ENCODE measurements at places on chromosomes 5 and 9.

- DNase-seq = no peak
These were observed 12.4 kb downstream of the NR6A1 start for GRCh38 chr9:124758691-124759090.

GRCh38 chr9:37622462-37622861 lies 28.3 kb upstream of the FRMPD1 start:
- no peak for DNase-seq

DNA sequence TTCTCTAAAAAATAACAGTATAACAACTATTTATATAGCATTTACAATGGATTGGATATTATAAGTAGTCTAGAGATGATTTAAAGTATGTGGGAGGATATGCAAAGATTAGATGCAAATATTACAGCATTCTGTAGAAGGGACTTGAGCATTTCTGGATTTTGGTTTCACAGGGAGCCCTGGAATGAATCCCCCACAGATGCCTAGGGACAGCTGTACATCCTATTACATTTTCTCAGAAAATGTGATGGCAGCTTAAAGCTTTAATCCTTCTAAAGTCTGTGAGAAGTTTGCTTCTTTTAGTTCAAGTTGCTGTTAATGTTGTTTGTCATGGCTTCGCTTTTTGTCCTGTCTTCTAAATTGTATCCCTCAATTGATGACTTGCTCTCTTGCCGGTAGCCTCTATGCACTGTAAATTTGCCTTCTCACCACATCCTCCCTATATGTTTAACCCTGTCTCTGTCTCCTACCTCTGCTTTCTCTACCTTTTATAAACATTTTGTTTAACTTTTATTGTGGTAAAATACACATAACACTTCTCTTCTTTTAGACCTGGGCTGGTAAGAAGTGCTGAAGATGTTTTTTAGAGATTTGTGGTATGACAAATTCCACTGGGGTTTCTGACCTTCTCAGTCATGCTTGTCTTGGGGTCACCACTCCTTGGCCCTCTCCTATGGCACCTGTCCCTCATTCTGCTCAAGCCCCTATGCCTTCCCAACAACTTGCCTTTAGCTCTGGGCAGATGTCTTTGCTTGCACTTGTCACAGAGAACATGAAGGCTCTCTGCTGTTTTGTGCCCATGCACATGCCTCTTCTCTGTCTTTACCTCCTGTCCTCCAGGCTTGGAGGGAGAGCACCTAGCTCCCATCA lies 37.9 kb downstream of the LNPEP start:
- no peak for DNase-seq

DNA sequence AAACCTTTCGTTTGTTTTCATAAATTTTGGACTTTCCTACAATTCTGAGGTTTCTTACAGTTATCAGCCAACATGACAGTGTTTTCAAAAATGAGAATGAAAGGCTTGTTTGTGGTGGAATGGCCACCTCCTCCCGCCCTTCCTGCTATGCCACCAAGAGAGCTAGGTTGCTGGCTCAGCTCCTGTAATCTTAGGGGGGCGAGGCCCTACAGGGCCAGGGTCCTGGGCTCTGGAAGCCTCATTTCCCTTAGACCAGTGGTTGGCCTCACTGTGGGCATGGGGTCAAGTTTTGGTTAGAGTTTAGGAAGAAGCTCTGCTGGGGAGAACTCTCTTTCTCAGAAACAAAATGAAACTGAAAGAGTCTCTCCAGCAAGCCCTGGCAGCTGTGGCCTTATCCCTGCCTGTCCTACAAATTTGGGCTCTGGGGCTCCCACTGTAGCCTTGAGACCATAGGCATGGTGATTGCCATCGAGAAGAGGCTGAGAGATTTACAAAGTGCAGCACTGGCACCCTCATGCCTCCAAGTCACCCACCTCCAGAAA lies 66.2 kb downstream of the IRX1 start:
- DNase-seq = no peak

DNA sequence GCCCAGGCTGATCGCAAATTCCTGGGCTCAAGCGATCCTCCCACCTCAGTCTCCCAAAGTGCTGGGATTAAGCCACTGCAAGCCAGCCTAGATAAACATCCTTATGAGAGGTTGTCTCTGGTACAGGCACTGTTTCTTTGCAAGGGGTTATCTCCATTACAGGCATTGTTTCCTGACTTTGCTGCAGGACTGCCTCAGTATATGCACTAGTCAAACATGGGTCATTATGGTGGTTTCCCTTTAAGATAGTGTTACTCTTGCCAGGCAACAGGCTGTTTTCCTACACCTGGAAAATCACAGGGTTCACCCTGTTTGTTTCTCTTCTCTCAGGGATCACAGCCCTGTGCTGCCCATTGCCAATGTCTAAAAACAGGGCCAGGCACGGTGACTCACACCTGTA lies 7.8 kb upstream of the CLTB start:
- DNase-seq = no peak

GRCh38 chr5:15137414-15137813 lies 265.8 kb upstream of the ANKH start:
- DNase-seq = no peak

GRCh38 chr5:64958757-64959391 lies 190.1 kb downstream of the CWC27 start:
- peak; percentile 24 for DNase-seq
